ENCODE measurements at places on chromosomes 6 and 20.

GRCh38 chr6:26022132-26022472, 59.5 kb downstream of the TRIM38 start:
- peak; percentile 86 for DNase-seq

DNA sequence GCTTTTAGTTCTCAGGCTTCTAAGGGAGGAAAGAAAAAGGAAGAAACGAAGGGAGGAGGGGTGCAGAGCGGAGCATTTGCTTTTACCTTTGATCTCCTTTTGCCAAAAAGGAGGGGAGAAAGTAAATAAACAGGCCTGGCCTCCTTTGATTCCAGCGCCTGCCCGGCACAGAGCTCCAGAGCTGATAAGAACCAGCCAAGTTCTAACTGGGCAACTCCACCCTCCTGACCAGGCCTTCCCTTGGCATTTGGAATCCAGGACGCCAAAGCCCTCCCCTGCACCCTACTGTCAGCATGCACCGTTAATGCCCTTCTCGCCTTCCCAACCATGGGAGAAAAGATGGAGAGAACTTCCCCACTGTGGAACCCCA, 120.8 kb upstream of the PTPN1 start:
- DNase-seq, result no peak

GRCh38 chr20:1895674-1896483, 672 bp downstream of the SIRPA start:
- peak; percentile 38 for DNase-seq

- DNase-seq, result no peak
Measured at GRCh38 chr6:16582446-16583143, 178.7 kb downstream of the ATXN1 start.

GRCh38 chr6:159068904-159069578, 24.2 kb upstream of the TAGAP start:
- DNase-seq, result no peak

- no peak for DNase-seq
Measured at GRCh38 chr6:110609101-110609500, 132.7 kb upstream of the SLC22A16 start.

DNA sequence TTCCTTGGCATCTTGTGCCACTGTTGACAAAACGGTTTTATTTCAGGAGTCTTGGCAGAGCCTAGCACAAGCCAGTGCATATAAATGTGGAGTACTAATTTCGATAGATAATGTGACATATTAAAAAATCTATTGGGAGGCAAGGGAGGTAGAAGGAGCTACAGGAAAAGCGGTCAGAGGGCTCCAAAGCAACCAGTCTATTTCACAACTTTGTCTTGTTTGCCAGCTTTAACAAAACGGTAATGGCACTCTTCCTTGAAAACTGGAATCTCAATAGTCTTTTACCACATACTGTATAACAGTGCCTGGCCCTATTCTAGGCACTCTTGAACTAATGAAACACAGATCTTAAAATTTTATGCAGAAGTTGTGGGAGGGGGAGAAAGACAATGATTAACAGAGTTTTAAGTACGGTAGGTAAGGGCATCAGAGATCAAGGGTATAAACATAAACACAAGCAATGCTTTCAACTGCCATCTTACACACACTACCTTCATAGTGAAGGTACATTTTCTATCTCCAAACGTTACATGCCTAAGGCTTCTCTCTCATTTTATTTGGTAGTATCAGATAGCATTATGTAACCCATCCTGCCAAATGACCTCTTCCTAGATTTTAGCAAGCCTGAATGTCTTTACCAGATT, 33.5 kb upstream of the SYNCRIP start:
- no peak for DNase-seq

- no peak for DNase-seq
Measured at GRCh38 chr6:139117734-139118133, 17.1 kb upstream of the HECA start.

GRCh38 chr6:142707255-142707654, 237.7 kb downstream of the HIVEP2 start:
- DNase-seq, result no peak

GRCh38 chr20:21808863-21809664, 103.6 kb downstream of the PAX1 start:
- no peak for DNase-seq

DNA sequence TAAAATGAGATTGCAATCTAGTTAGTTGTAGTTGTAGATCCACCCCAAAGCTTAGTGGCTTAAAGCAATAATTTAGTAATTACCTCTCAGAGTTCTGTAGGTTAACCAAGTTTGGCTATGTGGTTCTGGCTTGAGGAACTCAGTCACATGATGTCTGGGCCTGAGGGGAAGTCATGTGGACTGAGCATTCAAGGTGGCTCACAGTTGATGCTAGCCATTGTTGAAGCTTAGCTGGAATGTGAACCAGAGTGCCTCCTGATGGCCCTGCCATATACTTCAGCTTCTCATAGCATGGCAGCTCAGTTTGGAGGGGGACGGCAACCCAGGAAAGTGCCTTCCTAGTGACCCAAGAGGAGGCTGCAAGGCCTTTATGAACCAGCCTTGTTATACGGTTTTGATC, 263.2 kb upstream of the RNF217 start:
- DNase-seq, result no peak

DNA sequence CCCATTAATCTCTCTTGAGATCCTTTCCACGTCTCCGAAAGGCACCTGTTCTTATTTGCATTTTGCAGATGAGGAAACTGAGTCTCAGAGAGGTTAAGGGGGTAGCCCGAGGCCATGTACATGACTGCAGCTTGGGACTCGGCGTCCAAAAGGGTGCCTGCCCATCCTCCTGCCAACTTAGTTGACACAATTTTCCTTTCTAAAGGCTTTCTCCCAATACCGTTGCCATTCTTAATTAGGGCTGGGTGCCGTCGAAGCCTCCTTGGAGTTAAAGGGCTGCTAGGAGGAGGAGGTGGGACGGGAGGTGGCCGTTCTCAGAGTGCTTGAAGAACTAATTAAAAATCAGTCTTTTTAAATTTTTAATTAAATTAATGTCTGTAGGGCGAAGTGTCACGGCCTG, 546 bp upstream of the PSMG4 start:
- no peak for DNase-seq

DNA sequence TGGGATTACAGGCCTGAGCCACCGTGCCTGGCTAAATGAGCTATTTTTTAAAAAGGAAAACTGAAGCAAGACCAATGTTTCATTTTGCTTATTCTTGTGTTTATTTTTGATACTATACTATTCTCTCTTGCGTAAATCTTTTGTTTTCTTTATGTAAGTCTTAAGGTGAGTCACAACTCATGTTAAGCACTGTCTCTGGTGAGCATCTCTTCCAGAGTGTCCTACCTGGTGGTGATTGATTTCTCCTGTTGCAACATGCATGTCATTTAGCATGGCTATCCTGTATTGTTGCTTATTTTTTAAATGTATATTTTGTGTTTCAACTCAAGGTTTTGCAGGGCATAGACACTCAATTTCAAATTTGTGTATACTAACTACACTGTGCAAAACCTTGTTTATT, 336.0 kb downstream of the RFPL4B start:
- no peak for DNase-seq

DNA sequence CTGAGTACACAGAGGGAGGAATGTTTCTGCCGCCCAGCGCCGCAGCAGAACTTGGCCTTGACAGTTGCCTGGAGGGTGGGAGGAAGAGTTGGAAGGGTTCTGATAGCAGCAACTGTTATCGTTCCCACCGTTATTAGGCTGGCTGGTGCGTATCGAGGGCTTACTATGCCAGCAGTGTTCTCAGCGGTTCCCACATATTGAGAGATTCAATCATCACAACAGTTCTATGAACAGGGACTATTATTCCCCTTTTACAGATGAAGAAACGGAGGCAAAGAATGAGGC, 380.1 kb upstream of the SULF2 start:
- no peak for DNase-seq

- DNase-seq, result peak; percentile 92
Measured at GRCh38 chr6:14210663-14211561, 93.3 kb downstream of the CD83 start.

DNA sequence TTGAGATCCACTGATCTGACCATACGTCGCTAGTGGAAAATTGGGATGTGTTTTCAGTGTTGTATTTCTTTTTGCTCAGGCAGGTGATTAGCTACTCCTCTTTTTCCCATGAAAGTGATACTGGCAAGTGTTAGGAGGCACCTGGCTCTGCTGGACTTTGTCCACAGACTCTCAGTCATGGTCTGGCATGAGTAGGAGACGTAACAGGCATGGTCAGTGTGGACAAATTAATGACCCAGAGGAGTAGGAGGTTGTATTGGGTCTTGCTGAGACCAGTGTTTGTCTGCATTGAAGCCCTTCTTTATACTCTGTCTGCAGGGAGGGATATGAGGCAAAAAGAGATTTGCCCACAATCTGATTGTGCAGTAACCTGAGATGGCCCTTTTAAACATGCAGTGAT, 178.7 kb downstream of the DTNBP1 start:
- DNase-seq, result no peak

GRCh38 chr6:20833881-20834515, 299.7 kb downstream of the CDKAL1 start:
- no peak for DNase-seq

- DNase-seq, result peak; percentile 30
Measured at GRCh38 chr6:163716690-163717089, 302.2 kb downstream of the QKI start.

DNA sequence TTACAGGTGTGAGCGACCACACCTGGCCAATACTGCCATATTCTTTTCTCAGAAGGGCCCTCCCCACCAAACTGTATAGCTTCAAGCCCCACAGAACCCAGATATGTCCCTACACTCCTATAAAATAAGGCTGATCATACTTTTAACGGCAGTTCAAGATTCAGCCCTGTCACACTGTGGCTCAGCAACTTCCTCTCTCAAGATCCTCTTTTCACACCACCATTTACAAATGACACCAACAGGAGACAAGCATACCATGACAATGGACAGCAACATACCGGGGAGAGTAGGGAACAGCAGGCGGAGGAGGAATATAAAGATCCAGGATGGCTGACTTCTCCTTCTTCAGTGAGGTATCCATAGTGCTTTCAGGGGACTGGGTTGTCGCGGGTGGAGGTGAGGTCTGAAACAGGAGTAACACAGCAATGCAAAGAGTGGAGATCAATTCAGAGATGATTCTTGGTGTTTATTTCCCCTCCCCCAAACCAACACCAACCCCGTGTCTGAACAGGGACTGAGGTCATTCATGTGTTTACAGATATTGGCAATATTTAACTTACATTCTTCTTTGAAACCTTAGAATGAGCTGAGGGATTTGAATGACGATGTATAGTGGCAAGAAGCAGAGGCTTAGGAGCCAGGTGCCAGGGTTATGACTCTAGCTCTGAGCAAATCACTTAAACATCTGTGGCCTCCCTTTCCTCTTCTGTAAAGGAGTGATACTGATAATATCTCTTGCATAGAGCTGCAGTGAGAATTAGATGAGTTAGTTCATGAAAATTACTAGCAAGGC, 57.6 kb upstream of the IPCEF1 start:
- peak; percentile 56 for DNase-seq

DNA sequence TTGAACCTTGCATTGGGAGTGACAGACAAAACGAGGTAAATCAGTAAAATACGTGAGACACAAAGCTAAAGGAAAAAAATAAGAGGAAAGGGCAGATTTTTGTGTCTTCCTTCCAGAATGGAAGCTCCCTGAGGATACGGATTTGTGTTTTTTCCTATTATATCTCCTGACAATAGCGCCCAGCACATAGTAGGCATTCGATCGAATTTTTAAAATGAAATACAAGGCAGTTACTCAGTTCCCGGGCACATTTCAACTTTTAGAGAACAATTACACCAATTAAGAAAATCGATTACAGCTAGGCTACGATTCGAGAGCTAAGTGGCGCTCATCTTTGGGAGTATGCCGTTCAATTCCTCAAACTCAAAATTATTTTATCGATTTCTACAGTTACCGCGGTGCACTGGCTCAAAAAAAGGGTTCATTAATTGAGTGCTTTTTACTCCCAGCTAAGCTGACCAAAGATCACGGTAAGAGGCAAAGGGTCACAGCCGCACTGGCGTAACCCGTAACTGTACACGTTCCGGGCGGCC, 443 bp downstream of the RMND1 start:
- no peak for DNase-seq

DNA sequence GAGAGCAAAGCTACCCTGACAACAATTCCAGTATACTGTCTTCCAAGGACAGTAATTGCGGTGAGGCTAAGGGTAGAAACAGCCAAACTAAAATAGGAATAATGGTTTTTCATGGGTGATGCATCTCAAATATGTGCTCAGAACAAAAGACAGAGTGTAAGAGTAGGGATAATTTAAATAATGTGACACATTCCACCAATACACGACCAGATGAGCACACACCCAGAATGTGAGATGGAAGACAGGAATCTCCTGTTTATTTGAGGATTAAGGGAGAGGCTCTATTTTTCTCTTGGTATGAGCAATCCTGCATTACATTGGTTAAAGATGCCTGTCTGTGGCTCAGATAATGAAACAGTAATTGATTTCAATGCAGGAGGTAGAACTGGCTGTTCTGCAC, 292.9 kb upstream of the ZFP64 start:
- no peak for DNase-seq

GRCh38 chr20:25576783-25577530, 8.4 kb downstream of the NINL start:
- DNase-seq, result no peak

GRCh38 chr20:843912-844311, 10.4 kb downstream of the FAM110A start:
- no peak for DNase-seq

- DNase-seq, result no peak
Measured at GRCh38 chr20:61812845-61813485, 252.7 kb downstream of the TAF4 start.

- no peak for DNase-seq
Measured at GRCh38 chr20:58808271-58809046, 42.2 kb downstream of the GNAS-AS1 start.

DNA sequence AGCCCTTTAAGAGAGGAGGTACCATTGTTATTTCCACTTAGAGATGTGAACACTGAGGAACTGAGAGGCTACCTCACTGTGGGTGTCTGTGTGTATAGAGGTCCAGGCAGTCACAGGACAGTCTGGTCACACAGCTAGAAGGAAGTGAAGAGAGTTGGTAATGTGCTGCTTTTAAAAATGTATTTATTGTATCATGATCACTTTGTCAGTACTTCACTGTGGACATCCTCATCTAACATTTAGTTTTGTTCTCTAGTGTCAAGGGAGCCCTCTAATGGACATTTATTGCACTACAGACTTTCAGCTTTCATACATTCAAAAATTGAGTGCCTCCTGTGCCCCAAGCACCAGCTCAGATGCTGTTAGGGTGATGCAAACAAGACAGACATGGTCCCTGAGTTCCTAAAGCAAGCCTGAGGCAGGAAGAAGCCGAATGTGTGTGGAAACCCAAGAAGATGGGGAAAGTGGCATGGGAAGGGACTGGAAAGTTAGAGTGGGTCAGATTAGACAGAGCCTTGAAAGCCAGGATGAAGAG, 123.0 kb downstream of the SLC16A10 start:
- DNase-seq, result peak; percentile 38

- DNase-seq, result no peak
Measured at GRCh38 chr6:157392927-157393668, 12.1 kb downstream of the ZDHHC14 start.

- DNase-seq, result no peak
Measured at GRCh38 chr6:50887112-50887511, 68.4 kb downstream of the TFAP2B start.

GRCh38 chr6:121413879-121414278, 21.6 kb upstream of the GJA1 start:
- DNase-seq, result no peak

Data from CD14-positive monocyte (primary cell).